ENCODE measurements at places on chromosomes 13 and 19.

DNA sequence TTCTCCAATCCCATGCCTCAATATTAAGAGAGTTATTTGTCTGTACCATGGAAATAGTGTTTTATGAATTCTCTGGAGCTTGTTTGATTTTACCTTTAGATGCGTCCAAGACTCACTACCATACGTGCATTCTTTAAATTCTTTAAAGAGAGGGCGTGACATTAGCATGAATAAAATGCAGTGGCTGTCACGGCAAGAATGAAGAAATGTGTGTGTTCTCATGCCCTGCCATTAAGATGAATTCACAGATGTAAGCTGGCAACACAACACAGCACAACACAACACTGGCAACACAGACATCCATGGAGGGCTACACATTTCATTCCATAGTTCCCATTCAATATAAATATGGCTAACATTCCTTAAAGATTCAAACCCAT lies 213.4 kb downstream of the ENOX1 start:
- no peak for DNase-seq

DNA sequence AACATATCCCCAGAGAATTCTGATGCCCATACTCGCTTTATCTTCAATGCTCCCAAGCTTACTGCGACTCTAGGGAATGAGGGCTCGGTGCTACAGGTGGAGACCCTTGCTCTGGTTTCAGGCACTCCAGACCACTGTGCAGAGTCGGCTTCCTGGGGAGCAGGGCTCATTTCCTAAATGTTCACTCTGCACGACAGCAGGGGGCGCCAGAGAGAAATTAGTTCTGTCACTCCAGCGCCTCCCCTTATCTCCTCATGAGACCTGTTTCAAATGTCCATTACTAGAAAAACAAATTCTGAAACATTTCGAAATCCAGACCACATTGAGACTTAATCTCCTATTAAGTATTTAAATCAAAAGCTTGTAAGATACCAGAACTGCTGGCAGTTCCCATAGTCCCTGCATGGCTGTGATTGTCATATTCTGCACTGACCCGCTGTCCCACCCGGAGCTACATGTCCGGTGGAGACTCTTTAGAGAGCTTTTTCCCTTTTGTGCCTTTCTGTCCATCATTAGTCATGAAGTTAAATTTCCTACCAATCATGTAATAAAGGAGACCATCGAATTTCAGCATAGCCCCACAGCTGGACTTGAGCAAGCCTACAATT lies 22.4 kb downstream of the EPSTI1 start:
- DNase-seq: peak; percentile 69

DNA sequence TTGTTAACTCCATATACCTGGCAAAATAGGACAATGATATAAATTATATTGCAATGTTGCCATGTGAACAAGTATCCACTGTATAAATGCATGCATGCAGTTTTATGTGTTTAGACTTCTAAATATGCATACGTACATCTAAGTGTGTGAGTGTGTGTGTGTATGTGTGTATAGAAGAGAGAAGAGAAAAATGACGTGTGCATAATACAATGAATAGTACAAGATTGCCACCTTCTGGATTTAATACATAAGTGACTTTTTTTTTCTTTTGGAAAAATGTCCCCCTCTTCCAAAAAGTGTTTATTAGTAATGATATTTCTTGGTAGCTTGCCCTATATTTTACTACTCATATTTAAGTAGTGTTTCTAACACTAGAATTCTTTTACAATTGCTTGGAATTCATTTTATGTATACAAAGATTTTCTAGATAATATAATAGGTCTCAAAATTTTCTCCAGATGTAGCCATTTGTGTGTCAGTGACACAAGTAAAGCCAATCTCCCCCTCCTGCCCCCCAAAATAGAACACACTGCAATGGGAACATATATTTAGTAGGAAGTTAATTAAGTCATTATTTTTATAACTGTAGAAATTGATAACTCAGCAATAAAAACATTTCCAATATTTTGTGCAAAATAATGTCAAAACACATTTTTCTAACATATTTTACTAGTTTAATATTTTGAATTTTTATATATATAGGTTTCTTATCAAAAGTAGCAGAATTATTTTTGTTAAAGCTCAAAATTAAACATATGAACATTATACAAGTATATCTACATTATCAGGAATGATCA lies 783.3 kb upstream of the ATXN8OS start:
- DNase-seq: peak; percentile 56

DNA sequence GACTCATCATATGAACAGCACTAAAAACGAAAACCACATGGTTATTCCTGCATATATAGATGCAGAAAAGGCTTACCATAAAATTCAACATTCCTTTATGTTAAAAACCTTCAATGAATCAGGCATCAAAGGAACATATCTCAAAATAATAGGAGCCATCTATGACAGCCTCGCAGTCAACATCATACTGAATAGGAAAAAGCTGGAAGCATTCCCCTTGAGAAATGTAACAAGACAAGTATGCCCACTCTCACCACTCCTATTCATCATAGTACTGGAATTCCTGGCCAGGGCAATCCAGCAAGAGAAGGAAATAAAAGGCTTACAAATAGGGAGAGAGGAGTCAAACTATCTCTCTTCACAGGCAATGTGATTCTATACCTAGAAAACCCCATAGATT lies 179.6 kb upstream of the HTR2A start:
- DNase-seq: no peak

DNA sequence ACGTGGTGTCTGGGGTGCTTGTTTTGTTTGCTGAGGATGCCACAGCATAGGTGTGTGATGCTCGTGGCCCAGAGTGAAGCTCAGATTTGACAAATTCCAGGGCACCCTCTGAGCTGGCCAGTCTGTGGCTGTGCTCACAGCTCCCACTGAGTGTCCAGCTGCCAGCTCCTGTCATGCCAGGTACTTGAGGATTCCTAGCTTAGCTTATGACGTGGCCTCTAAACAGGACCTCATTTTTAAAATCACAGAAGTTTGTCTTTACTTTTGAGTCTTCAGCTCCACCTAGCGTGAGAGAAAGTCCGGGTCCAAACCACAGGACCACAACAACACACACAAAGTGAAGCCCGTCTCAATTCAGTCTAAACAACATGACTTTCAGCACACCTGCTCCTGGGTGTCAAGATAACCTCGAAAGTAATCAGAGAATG lies 117.3 kb downstream of the RAB20 start:
- DNase-seq: peak; percentile 35

GRCh38 chr19:28049875-28050274 lies 1163.1 kb downstream of the UQCRFS1 start:
- no peak for DNase-seq

GRCh38 chr19:8835877-8836276 lies 3.7 kb downstream of the MBD3L1 start:
- peak; percentile 26 for DNase-seq

GRCh38 chr13:51004111-51004865 lies 94.7 kb downstream of the RNASEH2B start:
- no peak for DNase-seq

DNA sequence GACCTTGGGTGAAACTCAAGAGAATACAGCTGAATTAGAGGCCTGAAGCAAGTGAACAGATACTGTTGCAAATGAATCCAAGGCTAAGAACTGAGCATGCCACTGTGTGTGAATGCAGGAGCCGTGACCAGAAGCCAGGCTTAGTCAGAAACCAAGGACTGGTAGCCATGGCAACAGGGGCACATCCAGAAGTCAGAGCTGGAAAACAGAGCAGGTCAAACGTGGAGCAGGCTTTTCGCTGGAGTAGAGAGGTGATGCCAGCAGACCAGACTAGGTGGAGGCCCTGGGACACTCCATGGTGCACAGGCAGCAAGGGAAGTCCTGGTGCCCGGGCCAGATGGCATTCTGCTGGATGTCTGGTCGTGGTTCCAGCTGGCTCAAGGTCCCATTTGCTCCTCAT lies 564.1 kb downstream of the PCDH9 start:
- no peak for DNase-seq

GRCh38 chr19:9847087-9847671 lies 12.1 kb downstream of the PIN1 start:
- peak; percentile 52 for DNase-seq

DNA sequence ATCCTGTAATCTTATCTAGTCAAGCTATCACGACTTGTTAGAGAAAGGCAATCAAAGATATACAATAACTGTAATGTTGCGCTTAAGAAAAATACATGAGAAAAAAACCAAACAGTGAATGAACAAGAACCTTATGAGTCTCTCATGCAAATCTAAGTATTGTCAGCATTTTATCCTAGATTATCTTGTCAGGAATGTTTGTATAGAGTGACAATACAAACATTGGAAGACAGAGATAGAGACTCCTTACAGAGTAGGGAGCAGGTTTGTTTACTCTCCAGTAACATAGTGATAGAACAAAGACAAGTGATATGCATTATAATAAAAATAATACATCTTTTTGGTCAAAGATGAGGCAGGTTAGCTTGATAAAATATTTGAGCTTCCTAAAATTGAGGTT lies 444.8 kb downstream of the SLITRK5 start:
- no peak for DNase-seq

DNA sequence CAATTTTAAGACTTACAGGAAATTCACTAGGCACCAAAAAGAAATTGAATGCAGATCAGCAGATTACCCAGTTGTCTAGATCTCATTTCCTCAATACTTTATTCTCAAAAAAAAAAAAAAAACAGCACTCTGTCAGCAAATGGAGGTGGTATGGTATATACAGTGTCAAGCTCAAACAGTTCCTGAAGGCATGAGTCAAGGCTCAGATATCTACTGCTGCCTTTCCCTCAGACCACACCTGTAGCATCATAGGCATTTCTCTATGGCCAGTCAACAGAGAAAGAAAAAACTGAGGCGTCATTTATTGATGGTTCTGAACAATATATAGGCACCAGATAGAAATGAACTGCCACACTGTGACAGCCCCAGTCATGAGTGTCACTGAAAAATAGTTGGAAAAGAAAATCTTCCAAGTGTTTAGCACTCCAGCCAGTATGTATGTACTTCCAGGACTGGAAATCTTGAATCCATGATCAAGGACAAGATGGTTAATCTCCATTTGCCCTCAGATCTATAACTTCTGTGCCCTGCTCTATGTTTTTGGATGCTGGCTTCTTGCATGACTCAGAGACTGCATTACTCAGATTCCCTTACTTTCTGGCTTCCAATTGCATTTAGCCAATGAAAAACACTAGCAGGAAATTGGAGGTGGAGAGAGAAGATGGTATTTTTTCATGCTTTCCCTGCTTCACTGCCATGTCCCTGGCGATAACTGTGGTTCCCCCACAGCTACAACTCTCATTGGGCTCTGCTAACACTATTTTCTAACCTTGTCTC lies 8.4 kb upstream of the COG3 start:
- no peak for DNase-seq

DNA sequence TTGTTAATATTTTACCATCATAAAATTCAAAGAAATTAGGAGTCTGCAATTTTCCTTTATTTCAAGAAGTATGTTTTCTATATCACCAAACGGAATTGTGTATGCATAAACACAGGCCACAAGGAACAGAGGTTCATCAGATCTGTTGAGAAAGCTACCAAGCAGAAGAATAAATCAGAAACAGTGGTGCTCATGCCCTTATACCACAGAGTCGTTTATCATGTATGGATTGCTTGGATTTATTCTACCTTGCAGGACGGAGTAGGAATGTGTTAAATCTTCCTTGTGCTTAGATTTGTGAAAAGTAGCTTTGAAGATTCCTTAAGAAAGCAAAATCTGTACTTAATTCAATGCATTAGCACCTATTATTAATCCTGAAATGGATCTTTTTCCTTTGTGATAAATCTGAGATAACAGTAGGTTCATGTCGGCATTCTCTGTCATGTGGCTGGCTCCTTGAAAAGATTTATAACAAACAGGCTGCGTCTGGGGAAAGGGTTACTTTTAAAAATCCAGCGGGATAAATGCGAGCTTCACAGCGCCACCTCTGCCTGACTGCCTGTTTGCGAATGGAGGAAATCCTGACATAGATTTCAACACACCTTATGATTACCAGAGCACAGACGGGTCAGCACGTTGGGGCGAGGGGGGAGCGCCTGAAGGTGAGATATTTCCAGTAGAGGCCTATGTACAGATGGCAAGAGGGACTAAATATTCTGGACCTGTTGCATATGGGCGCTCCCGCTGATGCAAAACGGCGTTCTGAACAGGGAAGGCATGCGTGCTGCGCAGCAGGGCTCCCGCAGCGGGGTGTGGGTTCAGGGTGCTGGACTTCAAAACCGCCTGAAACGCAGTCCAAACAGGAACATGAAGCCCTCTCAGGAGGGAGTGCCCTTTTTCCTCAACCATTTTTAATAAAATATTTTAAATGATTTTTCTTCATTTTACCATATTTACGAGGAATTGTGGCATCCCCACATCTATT lies 445.5 kb upstream of the SGCG start:
- no peak for DNase-seq

DNA sequence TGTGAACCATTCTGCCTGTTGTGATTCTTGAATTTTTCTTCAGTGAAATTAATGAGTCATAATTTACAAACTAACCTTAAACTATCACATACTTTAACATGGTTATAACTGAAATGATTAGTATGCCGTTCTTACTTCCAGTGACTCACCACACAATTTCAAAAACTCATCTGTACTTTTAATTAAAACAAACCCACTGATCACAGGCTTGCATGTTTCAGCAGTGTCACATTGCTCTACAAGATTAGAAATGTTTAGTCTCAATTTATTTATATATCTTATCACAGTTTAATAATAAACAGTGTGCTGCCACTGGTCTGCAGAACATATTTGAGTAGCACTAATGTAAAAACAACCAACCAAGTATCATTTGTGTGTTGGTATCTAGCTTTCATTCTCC lies 2227.9 kb upstream of the PCDH20 start:
- no peak for DNase-seq

GRCh38 chr13:24716011-24716410 lies 35.8 kb downstream of the ATP12A start:
- DNase-seq: no peak

- no peak for DNase-seq
Measured at GRCh38 chr13:44425815-44426078, 52.1 kb downstream of the SERP2 start.

- no peak for DNase-seq
Measured at GRCh38 chr13:54682184-54682583, 1653.6 kb downstream of the OLFM4 start.

DNA sequence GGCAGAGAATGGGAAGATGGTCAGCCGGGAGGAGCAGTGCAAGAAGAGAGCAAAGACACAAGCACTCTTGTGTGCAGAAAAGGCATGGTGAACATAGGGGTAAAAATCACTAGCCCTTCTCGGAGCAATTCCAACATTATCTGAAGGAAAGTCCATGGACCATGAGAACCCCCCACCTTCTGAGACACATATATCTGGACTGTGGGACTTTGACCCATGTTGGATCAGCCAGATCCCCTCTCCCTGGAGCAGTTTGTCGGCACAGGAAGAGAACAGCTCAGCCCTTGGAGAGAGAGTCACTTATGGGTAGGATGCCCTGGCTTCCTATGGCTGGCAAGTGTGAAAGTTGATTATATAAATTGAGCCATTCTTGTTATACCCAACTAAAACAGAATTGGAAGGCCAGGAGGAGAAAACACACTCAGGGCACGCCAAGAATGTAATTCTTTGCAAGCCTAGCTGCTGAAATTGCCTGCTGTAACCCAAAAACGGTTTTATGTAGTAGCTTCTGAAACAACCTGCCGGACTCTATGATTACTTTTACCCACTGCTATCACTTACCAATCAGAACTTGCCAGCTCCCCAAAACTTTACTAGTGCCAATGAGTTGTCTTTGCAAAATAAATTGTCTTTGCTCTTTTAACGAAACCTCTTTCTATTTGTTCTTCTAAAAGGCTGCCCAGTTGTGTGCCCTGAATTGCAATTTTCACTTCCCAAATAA lies 62.8 kb upstream of the ZNF599 start:
- DNase-seq: no peak

All from KBM-7 (cell line).